HT1080 (cell line): ENCODE measurements at places on chromosomes 11 and 22. TPM values are rescaled to one million over a fixed set of nuclear protein-coding genes. Genes with fewer than 3 reads are reported as not detected.

Gene MS4A6E
- not detected in 2 replicates for total RNA-seq

Gene C11orf52
- total RNA-seq: not detected in 2 replicates

Gene JAML
- total RNA-seq: not detected in 2 replicates

Gene ROM1
- 3.3 and 7.7 TPM in 2 replicates for total RNA-seq

Gene TRIM22
- total RNA-seq: 12.3 and 18.4 TPM in 2 replicates

Gene PARVB
- total RNA-seq: 54.5 and 69.4 TPM in 2 replicates

Gene TPBGL
- total RNA-seq: 0.10 and 0.33 TPM in 2 replicates

Gene FAM180B
- not detected in 2 replicates for total RNA-seq

Gene OR2D2
- not detected in 2 replicates for total RNA-seq

Gene RIC8A
- 205 and 220 TPM in 2 replicates for total RNA-seq

Gene WDR74
- 145 and 176 TPM in 2 replicates for total RNA-seq

Gene NCAM1
- total RNA-seq: 24.2 and 26.3 TPM in 2 replicates

Gene NAP1L4
- 113 and 119 TPM in 2 replicates for total RNA-seq

Gene BCO2
- total RNA-seq: 0.17 and 0.19 TPM in 2 replicates

Gene MMP13
- 0.47 and 0.63 TPM in 2 replicates for total RNA-seq

Gene CCDC83
- total RNA-seq: not detected in 2 replicates

Gene BTBD18
- not detected in 2 replicates for total RNA-seq

Gene PLA2G3
- total RNA-seq: 0.17 and 0.37 TPM in 2 replicates

Gene LSP1
- 1.2 and 1.3 TPM in 2 replicates for total RNA-seq

Gene SAA1
- 0.69 and 1.7 TPM in 2 replicates for total RNA-seq

Gene DDIAS
- total RNA-seq: 19.3 and 24.6 TPM in 2 replicates

Gene NRGN
- 9.1 and 17.5 TPM in 2 replicates for total RNA-seq

Gene CEP126
- total RNA-seq: 0.43 and 1.2 TPM in 2 replicates

Gene GGA1
- 34.0 and 35.1 TPM in 2 replicates for total RNA-seq

Gene SCN3B
- 0.03 and 0.06 TPM in 2 replicates for total RNA-seq

Gene GSTT2
- 1.3 and 1.5 TPM in 2 replicates for total RNA-seq

Gene CDC42EP2
- total RNA-seq: 35.3 and 42.7 TPM in 2 replicates

Gene CABP2
- not detected in 2 replicates for total RNA-seq

Gene MMP27
- not detected in 2 replicates for total RNA-seq

Gene TOLLIP
- total RNA-seq: 19.2 and 22.7 TPM in 2 replicates

Gene CTSW
- 0.24 and 0.57 TPM in 2 replicates for total RNA-seq

Gene CDC42EP1
- 67.3 and 95.3 TPM in 2 replicates for total RNA-seq

Gene SLC16A8
- total RNA-seq: not detected in 2 replicates

Gene TUBA8
- total RNA-seq: 0.06 and 0.17 TPM in 2 replicates

Gene MMP10
- not detected in 2 replicates for total RNA-seq

Gene MAPK8IP2
- 0.37 and 0.47 TPM in 2 replicates for total RNA-seq
